ENCODE measurements at places on chromosomes 6 and 20.

- DNase-seq: peak; percentile 29
Measured at GRCh38 chr20:45052698-45053429, 48.1 kb downstream of the KCNS1 start.

GRCh38 chr6:21132856-21133838 is 460.4 kb upstream of the SOX4 start:
- DNase-seq: no peak

GRCh38 chr6:157535340-157536222 is 154.6 kb downstream of the ZDHHC14 start:
- DNase-seq: peak; percentile 75

GRCh38 chr6:120447605-120448004 is 886.7 kb downstream of the TBC1D32 start:
- DNase-seq: no peak

GRCh38 chr20:49684335-49684997 is 29.2 kb downstream of the B4GALT5 start:
- DNase-seq: no peak

DNA sequence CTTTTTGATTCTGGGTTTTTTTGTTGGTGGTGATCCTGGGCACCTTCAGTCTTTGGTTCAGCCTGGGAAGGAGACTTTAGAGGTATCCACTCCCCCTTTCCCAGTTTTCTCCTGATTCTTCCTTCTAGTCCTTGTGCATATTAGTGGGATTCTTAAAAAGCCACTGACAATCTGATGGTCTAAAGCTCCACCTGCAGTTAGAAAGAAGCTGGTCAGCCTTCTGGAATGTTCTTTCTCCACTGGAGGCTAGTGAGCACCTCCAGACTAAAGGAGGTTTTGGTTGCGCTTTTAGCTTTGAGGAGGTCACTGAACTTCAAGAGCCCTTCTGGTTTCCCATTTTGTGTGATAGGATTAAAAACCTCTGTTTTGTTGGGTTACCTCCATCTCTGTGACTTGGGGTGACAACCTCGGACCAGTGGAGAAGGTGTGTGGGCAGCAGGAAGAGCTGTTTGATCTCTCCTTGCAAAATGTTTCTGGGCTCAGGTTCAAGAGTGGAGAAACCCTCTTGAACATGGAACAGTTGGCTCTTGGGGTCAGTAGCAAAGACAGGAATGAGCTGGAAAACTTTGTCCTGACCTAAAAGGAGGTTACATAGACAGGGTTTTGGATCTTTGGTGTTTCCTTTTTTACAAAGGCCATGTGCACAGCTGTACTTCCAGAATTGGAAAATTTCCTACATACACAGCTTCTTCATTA is 29.0 kb downstream of the JARID2 start:
- DNase-seq: no peak

DNA sequence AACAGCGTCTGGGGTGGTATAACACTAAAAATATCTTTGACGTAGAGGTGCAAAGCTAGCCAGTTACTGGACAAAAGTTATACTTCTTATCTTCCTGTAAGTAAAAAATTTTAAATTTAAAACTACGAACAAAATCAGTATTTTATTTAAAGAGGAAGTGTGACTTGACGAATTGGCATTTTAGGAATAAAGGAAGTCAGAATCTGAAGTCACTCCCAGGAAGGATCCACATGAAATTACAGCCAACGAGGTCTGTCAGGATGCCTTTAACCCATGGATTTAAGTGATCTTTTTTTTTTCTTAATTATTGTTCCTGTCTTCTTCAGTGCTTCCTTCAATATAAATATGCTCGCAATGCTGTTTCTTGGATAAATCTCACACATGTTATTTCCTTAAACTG is 27.2 kb upstream of the SNX9 start:
- DNase-seq: no peak

DNA sequence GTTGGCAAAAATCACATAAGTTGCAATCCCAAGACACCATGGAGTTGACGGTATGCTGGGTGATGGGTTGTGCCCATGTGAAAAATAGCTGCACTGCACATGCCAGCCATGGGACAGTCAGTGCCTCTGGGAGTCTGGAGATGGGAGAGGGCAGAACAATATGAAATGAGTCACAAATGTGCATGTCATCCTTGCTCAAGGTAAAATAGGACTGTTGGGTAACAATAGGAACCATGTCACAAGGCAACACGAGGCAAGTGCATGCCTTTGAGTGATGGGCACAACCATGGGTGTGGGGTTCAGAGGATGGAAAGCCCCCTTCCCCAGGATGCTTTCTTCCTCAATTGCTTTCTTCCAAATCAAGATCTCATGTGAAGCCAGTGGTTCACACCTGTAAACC is 70.5 kb upstream of the PIM1 start:
- DNase-seq: no peak

DNA sequence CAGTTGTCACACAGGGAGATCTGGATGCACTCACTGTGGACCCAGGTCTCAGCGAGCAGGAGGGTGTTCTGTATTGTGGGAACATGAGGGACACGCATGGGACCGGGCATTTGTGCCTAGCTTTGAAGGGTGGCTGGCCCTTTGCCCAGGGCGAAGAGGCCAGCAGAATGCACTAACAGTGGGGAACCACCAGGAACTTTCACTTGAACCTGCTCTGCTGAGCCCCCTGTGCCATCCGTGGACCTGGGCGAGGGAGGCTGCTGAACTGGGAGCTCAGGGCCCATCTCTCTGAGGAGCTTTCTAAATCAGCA is 1.2 kb upstream of the ULBP2 start:
- DNase-seq: no peak

DNA sequence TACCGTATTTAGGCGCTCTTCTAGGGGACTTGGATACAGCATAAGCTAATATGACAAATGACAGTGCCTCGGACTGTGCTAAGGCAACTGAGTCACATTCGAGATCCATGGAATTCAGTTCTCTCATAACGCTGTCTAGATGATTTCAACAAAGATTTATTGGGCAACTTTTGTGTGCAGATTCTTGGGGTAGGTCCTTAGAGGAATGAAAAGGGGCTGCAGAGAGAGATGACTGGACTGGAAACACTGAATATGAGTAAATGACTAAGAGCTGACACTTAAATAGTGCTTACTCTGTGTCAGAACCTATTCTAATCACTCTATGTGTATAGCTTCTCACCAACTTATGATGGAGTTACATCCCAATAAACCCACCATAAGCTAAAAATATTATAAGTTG is 36.4 kb upstream of the MARCKS start:
- no peak for DNase-seq

- DNase-seq: no peak
Measured at GRCh38 chr6:138757136-138757535, 16.4 kb upstream of the CCDC28A start.

GRCh38 chr20:815914-816606 is 17.5 kb upstream of the FAM110A start:
- DNase-seq: no peak

DNA sequence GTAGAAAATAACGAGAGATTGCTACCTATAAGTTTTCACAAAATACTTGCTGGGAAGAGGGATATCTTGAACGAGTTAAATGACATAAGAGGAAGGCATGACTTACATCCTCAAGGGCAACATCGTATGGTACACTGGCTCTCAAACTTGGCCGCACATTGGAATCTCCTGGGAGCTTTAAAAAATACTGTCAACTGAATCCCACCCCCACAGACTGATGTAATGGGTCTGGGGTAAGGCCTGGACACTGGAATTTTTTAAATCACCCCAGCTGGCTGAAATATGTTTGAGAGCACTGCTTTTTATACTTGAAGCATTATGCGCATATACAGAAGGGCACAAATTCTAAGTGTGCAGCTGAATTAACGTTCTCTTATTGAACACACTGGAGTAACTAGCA is 8.0 kb upstream of the TSHZ2 start:
- no peak for DNase-seq

DNA sequence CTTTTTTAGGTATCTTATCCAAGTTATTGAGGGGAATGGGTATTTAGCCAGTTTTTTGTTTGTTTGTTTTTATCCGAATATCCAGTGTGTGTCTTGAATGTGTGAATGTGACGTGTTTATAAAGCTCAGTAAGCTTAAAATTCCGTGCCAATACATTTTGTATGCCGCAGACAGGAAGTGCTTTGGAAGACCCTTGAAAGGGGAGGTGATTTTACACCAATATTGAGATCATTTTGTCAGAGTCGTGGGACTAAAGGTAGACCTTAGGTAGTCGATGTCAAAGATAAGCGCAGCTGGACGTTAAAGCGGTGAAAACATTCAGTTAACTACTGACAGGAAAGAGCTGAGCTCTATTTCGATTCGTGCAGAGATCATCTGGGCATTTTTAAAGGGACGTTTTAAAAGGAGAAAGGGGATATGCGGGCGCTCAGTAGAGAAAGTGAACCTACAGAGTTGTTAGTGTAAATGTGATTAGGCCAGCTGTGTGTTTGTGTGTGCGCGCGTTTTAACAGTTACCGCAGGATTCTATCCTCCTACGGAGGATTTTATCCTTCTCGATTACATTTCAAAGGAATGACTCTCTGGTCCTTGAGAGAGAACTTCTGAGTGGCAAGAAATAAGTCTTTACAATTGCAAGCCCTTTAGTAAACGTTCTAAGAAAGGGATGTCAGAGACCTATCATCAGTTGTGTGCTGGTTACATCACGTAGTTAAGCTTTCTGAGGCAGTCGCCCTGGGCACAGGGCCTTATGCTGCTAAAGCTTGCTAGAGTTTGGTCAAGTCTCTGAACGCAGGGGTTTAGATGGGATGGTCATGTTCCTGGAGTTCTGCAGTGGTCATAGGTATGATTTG is 625 bp upstream of the ECHDC1 start:
- DNase-seq: no peak

GRCh38 chr6:15266423-15266996 is 20.6 kb downstream of the JARID2 start:
- DNase-seq: no peak

- no peak for DNase-seq
Measured at GRCh38 chr6:167736486-167737204, 90.1 kb upstream of the AFDN start.

DNA sequence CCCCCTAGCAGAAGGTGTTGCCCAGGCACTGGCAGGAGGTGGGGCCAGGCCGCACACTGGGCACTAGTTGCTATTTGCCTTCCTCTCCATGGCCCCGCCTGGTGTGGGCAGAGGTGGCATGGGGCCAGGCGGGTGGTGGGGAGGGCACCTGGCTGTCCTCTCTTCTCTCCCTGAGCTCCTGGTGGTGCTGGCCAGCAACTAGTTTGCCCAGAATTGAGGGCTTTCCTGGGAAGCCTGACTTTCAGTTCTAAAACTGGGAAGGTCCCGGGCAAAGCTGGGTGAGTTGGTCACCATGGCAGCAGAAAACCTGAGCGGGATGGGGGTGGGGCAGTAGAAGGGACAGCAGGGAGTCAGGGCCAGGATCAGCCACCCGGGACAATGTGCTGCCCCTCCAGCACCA is 48.2 kb downstream of the RBM38 start:
- DNase-seq: no peak

DNA sequence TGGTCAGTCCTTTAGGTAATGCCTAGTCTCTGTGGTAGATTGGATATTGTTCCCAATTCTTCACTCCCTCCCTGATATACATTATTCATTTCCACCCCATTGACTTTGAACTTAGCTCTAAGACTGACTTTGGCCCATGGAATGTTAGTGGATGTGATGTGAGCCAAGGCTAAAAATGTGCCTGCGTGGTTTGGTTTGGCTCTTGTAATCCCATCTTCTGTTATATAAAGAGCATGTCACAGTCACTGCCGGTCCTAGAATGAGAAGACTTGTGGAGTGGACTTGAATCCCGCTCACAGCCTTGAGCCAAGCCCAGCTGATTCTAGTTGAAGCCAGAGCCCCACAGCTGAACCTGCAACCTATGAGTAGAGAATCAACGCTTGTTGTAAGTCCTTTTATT is 23.6 kb upstream of the DNAAF9 start:
- DNase-seq: no peak

GRCh38 chr20:37398750-37399621 is 53.0 kb downstream of the SRC start:
- no peak for DNase-seq

DNA sequence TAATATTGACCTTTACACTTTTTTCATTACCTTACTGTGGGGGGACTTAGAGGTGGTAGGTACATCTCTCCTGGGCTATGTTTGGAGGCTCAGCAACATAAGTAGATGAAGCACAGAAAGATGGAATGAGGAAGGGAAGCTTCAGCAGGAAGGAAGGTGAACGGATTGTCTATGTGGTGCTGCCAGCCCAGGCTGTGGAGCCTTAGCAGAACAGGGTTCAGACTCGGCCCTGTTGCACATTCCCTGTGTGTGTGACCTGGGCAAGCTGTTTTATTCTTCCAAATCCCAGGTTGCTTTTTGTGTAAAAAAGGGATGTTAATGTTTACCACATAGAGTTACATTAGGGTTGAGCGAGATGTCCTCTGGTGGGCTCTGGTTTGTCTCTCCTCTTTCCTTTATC is 41.2 kb downstream of the ANKS1A start:
- no peak for DNase-seq

DNA sequence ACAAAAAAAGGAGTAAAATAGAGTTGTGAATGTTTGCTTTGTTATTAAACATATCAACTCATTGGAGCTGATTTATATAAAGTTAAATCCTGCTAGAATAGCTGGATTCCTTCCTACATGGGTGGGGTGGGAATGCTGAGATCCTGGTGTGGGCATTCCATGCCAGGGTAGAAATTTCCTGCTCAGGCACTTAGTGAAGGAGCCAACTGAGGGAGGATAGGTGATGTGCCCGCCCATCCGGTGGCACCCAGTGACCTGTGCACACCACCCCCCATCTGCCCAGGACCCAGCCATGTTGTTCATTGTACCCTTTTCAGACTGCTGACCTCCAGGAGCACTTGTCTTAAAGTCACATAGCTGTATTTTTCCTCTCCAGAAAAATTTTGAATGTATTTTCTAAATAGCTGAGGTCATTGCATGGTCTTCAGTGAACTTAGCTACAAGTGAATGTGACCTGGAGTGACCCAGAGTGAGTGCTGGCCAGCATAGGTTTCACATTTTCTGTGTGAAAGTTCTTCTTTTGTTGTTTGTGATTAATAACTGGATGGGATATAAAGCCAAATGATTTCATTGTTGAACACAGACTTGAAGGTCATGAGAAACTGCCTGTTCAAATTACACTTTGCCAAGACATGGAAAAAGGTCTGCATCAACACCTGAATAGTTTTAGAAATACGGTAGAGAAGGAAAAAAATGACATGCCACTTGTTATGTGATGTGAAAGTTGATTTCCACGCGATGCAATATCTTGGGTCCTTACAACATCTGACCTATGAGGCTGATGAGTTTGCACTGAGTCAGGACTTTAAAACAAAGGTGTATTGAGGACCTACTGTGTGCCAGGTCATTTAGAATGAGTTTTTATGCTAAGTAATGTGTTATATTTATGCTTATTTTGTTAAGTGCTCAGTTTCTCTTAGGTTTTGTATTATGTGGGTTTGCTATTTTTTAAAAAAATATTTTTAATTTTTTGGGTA is 77.2 kb downstream of the UTRN start:
- no peak for DNase-seq

DNA sequence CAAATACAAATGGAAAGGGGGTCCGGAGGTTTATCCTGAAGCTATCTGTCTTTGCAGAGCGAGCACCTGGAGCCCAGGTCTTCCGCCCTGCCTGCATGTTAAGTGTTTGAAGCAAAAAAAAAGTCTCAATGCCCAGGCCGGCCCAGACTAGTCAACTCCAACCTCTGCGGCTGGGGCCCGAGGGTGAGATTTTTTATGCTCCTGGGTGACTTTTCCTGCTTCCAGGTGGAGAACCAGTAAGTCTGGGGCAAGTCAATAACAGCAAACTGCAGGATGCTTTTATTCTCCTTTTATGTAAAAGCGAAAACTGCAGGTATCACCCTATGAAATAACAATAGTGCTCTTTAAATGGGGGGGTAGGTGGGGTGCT is 2.0 kb upstream of the ZBP1 start:
- DNase-seq: no peak
